Articular chondrocyte of knee joint (primary cell): ENCODE measurements at places on chromosomes 6 and 20. TPM values are rescaled to one million over a fixed set of nuclear protein-coding genes. Genes with fewer than 3 reads are reported as not detected.

The SIRPG gene
- not detected in 2 replicates for total RNA-seq

The TNXB gene
- 23.9 and 41.1 TPM in 2 replicates for total RNA-seq

The LY6G6F gene
- total RNA-seq, result not detected in 2 replicates

The MTHFD1L gene
- total RNA-seq, result 45.9 and 70.8 TPM in 2 replicates

The COL12A1 gene
- 4,371 and 4,738 TPM in 2 replicates for total RNA-seq

The SLC35A1 gene
- total RNA-seq, result 18.7 and 24.0 TPM in 2 replicates

The SYNDIG1 gene
- total RNA-seq, result 0.86 and 1.2 TPM in 2 replicates

The STK38 gene
- 41.3 and 55.6 TPM in 2 replicates for total RNA-seq

The RBBP8NL gene
- not detected in 2 replicates for total RNA-seq

The KIAA1586 gene
- total RNA-seq, result 23.5 and 25.7 TPM in 2 replicates

The CCDC170 gene
- total RNA-seq, result 2.7 and 2.8 TPM in 2 replicates

The AIF1 gene
- not detected in 2 replicates for total RNA-seq

The SLA2 gene
- total RNA-seq, result under 0.01 TPM in 1 of 2 replicates, not detected in the other

The ATAT1 gene
- 4.6 and 6.3 TPM in 2 replicates for total RNA-seq

The TFAP2C gene
- total RNA-seq, result under 0.01 TPM in 1 of 2 replicates, not detected in the other

The DZANK1 gene
- total RNA-seq, result 1.2 TPM in 2 replicates

The CST7 gene
- total RNA-seq, result not detected in 2 replicates

The C6orf52 gene
- total RNA-seq, result 0.52 and 0.65 TPM in 2 replicates

The TMEM63B gene
- 29.9 and 32.2 TPM in 2 replicates for total RNA-seq

The TPMT gene
- 20.1 and 20.4 TPM in 2 replicates for total RNA-seq

The CLVS2 gene
- total RNA-seq, result 0.11 and 0.13 TPM in 2 replicates

The ADGRG6 gene
- 71.5 and 95.1 TPM in 2 replicates for total RNA-seq

The LRRC73 gene
- total RNA-seq, result 0.32 and 0.39 TPM in 2 replicates

The APMAP gene
- 70.2 and 73.7 TPM in 2 replicates for total RNA-seq

The GRM1 gene
- total RNA-seq, result 0.22 and 0.26 TPM in 2 replicates

The SLC26A8 gene
- total RNA-seq, result 0.32 TPM in 1 of 2 replicates, not detected in the other

The MYLK2 gene
- total RNA-seq, result 0.11 and 0.13 TPM in 2 replicates

The ZKSCAN3 gene
- 4.6 and 5.7 TPM in 2 replicates for total RNA-seq

The LPIN3 gene
- 11.0 and 11.5 TPM in 2 replicates for total RNA-seq

The PSORS1C1 gene
- total RNA-seq, result 3.0 and 3.1 TPM in 2 replicates

The BPIFB2 gene
- total RNA-seq, result not detected in 2 replicates

The CST4 gene
- not detected in 2 replicates for total RNA-seq

The C6orf118 gene
- total RNA-seq, result not detected in 2 replicates

The NMBR gene
- not detected in 2 replicates for total RNA-seq

The HCRTR2 gene
- total RNA-seq, result not detected in 2 replicates

The DEFB112 gene
- not detected in 2 replicates for total RNA-seq

The STX11 gene
- total RNA-seq, result 0.91 and 1.5 TPM in 2 replicates

The PRSS16 gene
- total RNA-seq, result not detected in 2 replicates

The GPR6 gene
- total RNA-seq, result not detected in 2 replicates

The BMP5 gene
- 0.13 TPM in 1 of 2 replicates, not detected in the other for total RNA-seq

The DNMT3B gene
- 1.8 and 2.0 TPM in 2 replicates for total RNA-seq

The FOXS1 gene
- not detected in 2 replicates for total RNA-seq

The CD24 gene
- 4.2 and 49.1 TPM in 2 replicates for total RNA-seq

The KCNB1 gene
- 6.1 and 6.7 TPM in 2 replicates for total RNA-seq

The SMIM13 gene
- 5.5 and 6.2 TPM in 2 replicates for total RNA-seq

The SMPDL3A gene
- 15.1 and 21.3 TPM in 2 replicates for total RNA-seq

The CCN2 gene
- 264 and 598 TPM in 2 replicates for total RNA-seq

The PKIB gene
- total RNA-seq, result 0.13 and 0.97 TPM in 2 replicates

The ALDH5A1 gene
- 3.9 and 5.0 TPM in 2 replicates for total RNA-seq

The RAB44 gene
- total RNA-seq, result under 0.01 and 0.13 TPM in 2 replicates

The SLC22A2 gene
- total RNA-seq, result 0.11 TPM in 1 of 2 replicates, not detected in the other

The SCRT2 gene
- total RNA-seq, result not detected in 2 replicates

The PPP1R14C gene
- total RNA-seq, result 11.8 and 13.9 TPM in 2 replicates

The OLIG3 gene
- not detected in 2 replicates for total RNA-seq
